ENCODE measurements at places on chromosomes 1 and 21. TPM values are rescaled to one million over a fixed set of nuclear protein-coding genes. Genes with fewer than 3 reads are reported as not detected.

- H3K4me1 ChIP-seq, result no peaks in the 10 kb centered on the region
- H3K4me3 ChIP-seq, result no peak overlapping the region
- H3K27ac ChIP-seq, result no peak overlapping the region
- DNase-seq, result no peak
- H3K27me3 ChIP-seq, result no peaks in the 10 kb centered on the region
Observed at GRCh38 chr21:36835383-36835795, 131.1 kb downstream of the HLCS start.

DNA sequence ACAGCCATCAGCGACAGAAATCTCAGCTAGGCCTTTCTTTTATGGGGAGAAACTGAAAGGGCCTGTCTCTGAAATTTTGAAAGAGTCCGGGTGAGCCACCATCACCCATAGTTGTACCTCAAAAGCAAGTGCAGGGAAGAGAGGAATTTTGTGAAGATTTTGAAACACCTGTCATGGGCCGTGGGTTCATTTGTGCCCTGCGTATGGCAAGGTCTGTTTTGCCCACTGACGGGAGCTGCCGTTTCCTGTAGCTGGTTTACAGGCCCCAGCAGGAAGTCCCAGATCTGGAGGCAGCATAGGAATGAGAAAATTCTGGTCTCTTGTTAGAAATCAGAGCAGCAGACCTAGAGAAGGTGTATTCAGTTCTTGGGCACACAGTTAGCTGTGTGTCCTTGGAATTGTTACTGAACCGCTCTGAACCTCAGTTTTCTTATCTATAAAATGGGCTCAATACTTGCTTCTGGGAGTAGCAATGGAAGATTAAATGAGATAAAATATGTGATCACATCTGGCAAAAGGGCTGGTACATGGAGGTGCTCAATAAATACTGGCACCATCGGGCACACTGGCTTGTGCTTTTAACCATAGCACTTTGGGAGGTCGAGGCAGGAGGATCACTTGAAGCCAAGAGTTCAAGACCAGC is 52.5 kb downstream of the MAN1C1 start:
- no peak overlapping the region for H3K4me3 ChIP-seq
- no peak for DNase-seq
- peak overlapping the region; percentile 32 for H3K27ac ChIP-seq
- no peaks in the 10 kb centered on the region for H3K27me3 ChIP-seq

DNA sequence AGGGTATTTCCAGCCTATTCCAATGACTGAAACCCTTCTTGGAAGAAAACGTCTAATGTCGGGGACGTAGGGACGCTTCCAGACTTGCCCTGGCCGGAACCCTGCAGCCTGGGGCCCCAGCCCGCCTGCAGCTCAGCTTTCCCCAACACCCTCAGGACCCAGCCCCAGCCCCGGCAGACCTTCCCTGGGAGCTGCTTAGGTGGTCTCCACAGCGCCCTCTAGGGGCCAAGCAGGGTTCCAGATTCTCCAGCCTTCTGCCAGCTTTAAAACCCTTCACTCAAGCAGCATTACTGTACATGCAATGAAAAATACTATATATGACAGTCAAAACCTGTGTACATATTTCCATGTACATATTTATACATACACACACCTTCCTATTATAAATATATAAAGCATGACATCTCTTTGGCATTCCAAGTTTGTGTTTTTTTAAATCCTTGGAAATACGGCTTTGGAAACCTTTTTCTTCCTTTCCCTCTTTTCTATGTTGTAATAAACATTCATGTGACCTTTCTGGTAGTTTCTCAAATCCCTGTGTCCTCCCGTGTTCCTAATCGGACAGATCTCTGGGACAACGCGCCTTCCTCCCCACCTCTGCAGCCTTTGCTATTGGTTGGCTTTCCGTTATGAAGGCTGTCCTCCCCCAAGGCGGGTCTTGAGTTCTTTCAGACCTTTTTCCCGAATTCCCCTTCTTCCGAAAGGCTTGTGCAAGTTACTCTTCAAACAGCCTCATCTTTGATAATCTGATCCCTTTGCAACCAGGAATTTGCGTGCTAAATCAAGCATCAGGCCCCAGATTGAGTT is 60.3 kb downstream of the STUM start:
- H3K36me3 ChIP-seq, result no peaks in the 10 kb centered on the region
- no peak overlapping the region for H3K4me3 ChIP-seq
- H3K27me3 ChIP-seq, result no peaks in the 10 kb centered on the region
- no peak overlapping the region for H3K27ac ChIP-seq
- H3K4me1 ChIP-seq, result peaks cover 4% of the 10 kb centered on the region

The IGSF3 gene
- total RNA-seq, result 0.22 TPM

The C1orf185 gene
- not detected for total RNA-seq

The TMEM35B gene
- total RNA-seq, result 2.3 TPM

The NKAIN1 gene
- not detected for total RNA-seq

The PBX1 gene
- total RNA-seq, result 0.96 TPM

The FRRS1 gene
- total RNA-seq, result 1.1 TPM

The ATP1A4 gene
- not detected for total RNA-seq

The AVPR1B gene
- not detected for total RNA-seq

The TBX19 gene
- 1.6 TPM for total RNA-seq

The GSTM5 gene
- 0.20 TPM for total RNA-seq
